Stimulated activated CD8-positive, alpha-beta memory T cell treated with anti-CD3 and anti-CD28 coated beads, Interleukin-12 subunit alpha, Interleukin-12 subunit beta, amount 100 ng/mL, for 1 hour (primary cell): ENCODE measurements at places on chromosomes 5 and 9.
A peak's percentile ranks its signal among the peaks of the same experiment; 100 is the strongest.

GRCh38 chr9:132472199-132472598 is 62.2 kb downstream of the CFAP77 start:
- DNase-seq = no peak

DNA sequence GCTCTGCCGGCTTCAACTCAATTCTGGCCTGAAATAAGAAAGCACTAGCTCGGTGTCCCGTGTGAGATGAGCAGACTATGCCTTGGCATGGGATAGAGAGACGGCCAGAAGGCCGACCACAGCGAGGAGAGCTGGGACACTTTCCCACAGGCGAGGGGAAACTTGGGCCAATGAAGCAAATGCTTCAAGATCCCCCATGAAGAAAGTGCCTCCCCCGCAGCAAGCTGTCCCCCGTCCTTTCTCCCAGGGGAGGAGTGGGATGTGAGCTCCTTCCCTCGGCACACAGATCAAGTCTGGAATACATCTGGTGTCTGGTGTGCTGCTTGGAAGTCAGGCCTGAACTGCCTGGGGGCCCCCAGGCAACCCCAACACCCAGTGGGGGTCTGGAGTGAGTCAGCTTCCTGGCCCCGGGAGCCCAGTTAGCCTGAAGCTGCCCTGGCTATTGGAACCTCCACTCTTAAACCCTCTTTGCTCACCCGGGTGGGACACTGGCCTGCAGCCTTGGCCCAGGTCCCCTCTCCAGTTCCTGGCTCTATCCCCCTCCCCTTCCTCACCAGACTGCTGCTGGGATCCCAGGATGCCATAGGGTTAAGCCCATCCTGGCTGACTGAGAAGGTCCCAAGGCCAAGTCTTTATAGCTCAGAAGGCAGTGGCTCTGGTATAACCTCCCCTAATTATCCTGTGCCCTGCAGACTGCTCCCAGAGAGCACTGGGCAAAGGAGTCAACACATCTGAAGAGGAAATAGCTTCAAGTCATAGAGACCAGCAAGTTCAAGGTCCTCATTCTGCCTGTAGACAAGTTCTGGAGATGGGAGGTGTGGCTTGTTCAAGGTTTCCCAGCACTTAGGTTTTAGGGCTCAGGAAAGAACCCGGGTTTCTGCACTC is 205.3 kb downstream of the TTLL11 start:
- DNase-seq = no peak

DNA sequence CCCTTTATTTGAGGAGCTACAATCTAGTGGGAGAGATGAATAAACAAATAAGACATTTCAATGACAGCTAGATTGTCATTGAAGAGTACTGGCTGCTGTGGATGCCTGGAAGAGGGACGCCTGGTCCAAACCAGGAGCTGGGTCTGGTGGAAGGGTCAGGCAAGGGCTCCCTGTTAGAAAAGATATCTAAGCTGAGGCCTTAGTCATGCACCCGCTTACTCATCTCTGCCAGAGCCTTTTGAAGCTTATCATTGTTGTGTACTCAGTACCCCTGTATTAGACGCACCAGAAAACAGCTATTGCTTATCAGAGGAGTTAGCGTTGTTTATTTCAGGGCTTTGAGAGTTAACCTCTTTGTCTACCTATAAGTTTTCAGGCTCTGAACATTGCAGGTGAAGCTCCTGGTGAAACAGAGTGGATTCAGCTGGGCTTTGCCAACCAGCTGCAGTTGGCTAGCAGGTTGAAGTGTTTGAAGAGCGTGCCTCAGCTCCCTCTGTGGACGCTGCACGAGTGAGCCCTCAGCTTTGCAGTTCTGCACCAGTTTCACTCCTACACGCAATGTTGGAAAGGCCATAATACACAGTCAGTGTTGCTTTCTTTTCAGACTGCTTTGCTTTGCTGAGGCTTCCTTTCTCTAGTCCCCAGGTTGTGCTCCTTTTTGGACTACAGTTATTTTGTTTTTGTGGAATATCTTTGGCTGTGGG is 5.6 kb upstream of the GPR151 start:
- DNase-seq = no peak

GRCh38 chr5:2891781-2892180 is 140.3 kb upstream of the IRX2 start:
- DNase-seq = no peak

GRCh38 chr9:122816163-122816867 is 12.1 kb downstream of the PDCL start:
- DNase-seq = peak; percentile 20

GRCh38 chr5:167525004-167525403 is 766.4 kb upstream of the WWC1 start:
- no peak for DNase-seq

DNA sequence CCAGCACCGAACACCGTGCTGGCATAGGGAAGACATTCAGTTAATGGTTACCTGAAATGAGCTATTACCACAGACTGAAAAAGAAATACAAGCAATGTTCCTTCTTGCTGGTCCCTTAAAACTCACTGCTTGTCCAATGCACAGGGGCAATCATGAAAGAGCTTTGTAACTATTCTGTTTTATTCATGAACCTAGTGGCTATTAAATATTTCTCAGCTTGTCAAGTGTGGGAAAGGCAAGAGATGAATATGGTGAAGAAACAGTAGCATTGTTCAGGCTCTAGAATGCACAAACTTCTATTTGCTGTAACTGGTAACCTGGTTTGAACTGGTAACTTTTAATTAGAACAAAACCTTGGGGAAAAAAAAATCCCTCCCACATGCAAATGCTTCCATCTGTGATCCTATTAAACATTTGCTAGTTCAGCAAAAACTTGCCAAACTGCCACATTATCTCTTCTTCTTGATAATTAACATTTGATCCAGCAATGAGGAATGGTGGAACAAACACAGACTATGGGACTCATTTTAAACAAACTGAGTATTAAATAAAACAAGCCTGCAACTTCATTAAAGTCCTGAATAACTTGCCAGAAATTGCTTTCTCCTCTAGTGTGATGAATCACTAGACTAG is 36.1 kb downstream of the YIPF5 start:
- DNase-seq = no peak
